ENCODE measurements at places on chromosomes 2 and 18.

- DNase-seq: no peak
Measured at GRCh38 chr2:134011936-134012586, 241.8 kb upstream of the MGAT5 start.

DNA sequence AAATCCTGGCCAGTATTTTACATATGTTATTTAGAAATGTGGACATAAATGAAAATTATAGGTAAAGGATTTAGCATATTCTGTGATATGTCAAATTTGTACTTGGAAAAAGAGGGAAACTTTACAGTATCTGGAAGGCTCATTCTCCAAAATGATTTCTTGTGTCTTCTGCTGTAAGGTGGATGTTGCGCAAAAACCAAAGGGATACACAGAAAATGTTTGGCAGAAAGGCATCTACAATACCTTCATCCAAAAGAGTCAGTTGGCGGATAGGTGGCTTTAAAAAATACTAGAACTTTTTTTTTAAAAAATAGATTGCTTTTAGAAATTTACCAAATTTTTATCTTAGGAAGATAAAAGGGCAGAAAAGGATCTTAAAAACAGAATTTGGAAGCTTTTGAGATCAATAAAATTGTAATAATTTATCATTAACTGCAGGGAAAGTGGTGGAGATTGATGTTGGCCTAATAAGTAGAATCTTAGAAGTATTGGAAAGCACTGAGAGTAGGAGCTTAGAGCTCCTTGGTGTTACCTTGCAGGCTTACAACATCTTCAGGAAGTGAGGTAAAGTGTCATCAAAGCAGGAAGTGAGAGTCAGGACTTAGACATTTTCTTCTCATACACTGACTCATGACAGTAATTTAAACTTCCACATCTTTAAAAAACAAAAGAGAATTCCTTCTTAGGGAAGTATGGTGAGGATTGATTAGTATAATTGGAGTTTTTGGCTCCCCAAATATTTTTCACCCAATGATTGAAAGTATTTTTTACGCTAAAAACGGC is 2.1 kb downstream of the NABP1 start:
- DNase-seq: no peak

GRCh38 chr2:102436323-102436722 is 13.4 kb downstream of the IL18RAP start:
- no peak for DNase-seq

- no peak for DNase-seq
Measured at GRCh38 chr18:3911413-3911812, 461.4 kb downstream of the TGIF1 start.

GRCh38 chr2:216497382-216498069 is 1.1 kb upstream of the RPL37A start:
- DNase-seq: no peak

- DNase-seq: no peak
Measured at GRCh38 chr2:200396781-200397242, 90.3 kb downstream of the SPATS2L start.

GRCh38 chr2:169009865-169010579 is 21.1 kb downstream of the ABCB11 start:
- no peak for DNase-seq

All from stimulated activated CD4-positive, alpha-beta T cell treated with anti-CD3 and anti-CD28 coated beads, TNF-alpha, amount 100 ng/mL, for 24 hours (primary cell).